ENCODE measurements at places on chromosomes 1 and 21. TPM values are rescaled to one million over a fixed set of nuclear protein-coding genes. Genes with fewer than 3 reads are reported as not detected.

- DNase-seq: no peak
Observed at GRCh38 chr1:216246577-216247203, 176.6 kb downstream of the USH2A start.

IQCC gene
- 0.85 TPM for polyA plus RNA-seq

BCAR3 gene
- 0.27 TPM for polyA plus RNA-seq

GBP4 gene
- polyA plus RNA-seq: 53.1 TPM

- DNase-seq: no peak
Observed at GRCh38 chr1:202627841-202628565, 82.3 kb downstream of the SYT2 start.

DNA sequence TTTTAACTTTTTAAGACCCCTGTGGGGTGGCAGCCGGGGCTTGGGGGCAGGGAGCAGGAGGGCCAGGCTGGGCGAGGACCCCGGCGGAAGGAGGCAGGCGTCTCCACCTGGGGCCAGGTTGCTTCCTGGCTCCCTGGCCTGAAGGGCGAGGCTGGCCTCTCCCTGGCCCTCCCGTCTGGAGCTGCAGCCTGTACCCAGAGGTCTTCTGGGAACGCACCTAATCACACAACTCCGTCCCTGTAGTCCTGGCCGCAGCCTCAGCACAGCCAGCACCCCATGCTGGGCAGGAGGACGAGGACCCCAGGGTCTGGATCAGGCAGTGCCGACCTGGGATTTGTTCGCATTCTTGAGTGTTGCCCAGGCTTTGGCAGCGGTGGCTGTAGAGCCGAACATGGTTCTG is 14.1 kb upstream of the TTC34 start:
- DNase-seq: no peak

All from immature natural killer cell (primary cell).